Neural cell (in vitro differentiated cells): ENCODE measurements at places on chromosomes 3 and 15. TPM values are rescaled to one million over a fixed set of nuclear protein-coding genes. Genes with fewer than 3 reads are reported as not detected.

The SV2B gene
- 0.38 and 0.68 TPM in 2 replicates for polyA plus RNA-seq

The LINGO1 gene
- 34.4 and 35.3 TPM in 2 replicates for polyA plus RNA-seq

The KCNAB1 gene
- 14.9 and 17.0 TPM in 2 replicates for polyA plus RNA-seq

The RTP3 gene
- not detected in 2 replicates for polyA plus RNA-seq

The PPARG gene
- polyA plus RNA-seq = 0.35 and 0.54 TPM in 2 replicates

The GRK7 gene
- 0.16 TPM in 1 of 2 replicates, not detected in the other for polyA plus RNA-seq

The WDR93 gene
- 0.41 TPM in 1 of 2 replicates, not detected in the other for polyA plus RNA-seq

The ZMYND10 gene
- 5.0 and 5.2 TPM in 2 replicates for polyA plus RNA-seq

The RHOV gene
- polyA plus RNA-seq = 1.9 and 2.8 TPM in 2 replicates

The ADAMTS7 gene
- polyA plus RNA-seq = 31.5 and 37.7 TPM in 2 replicates

The SOX14 gene
- not detected in 2 replicates for polyA plus RNA-seq

The VPS13C gene
- polyA plus RNA-seq = 91.1 and 92.6 TPM in 2 replicates

The DNAH12 gene
- polyA plus RNA-seq = 1.6 and 1.8 TPM in 2 replicates

The AADAC gene
- not detected in 2 replicates for polyA plus RNA-seq

The CCDC9B gene
- not detected in 2 replicates for polyA plus RNA-seq

The FAM107A gene
- 0.16 and 0.34 TPM in 2 replicates for polyA plus RNA-seq

The C2CD4B gene
- not detected in 2 replicates for polyA plus RNA-seq

The SPINT1 gene
- polyA plus RNA-seq = 0.18 and 0.68 TPM in 2 replicates

The CYP8B1 gene
- polyA plus RNA-seq = not detected in 2 replicates

The GABRG3 gene
- 0.80 and 1.2 TPM in 2 replicates for polyA plus RNA-seq

The ZNF501 gene
- 5.6 and 7.3 TPM in 2 replicates for polyA plus RNA-seq
